Naive thymus-derived CD4-positive, alpha-beta T cell (primary cell): ENCODE measurements at places on chromosomes 11 and 22. TPM values are rescaled to one million over a fixed set of nuclear protein-coding genes. Genes with fewer than 3 reads are reported as not detected.

SPINDOC gene
- total RNA-seq = 10.1 TPM

TRIM3 gene
- total RNA-seq = 17.2 TPM

TREH gene
- not detected in 2 replicates for total RNA-seq

CDC42EP2 gene
- 0.67 TPM for total RNA-seq

DBX1 gene
- total RNA-seq = not detected in 2 replicates

MUC6 gene
- total RNA-seq = not detected in 2 replicates
